ENCODE measurements at places on chromosomes 1 and 21.
A peak's percentile ranks its signal among the peaks of the same experiment; 100 is the strongest.

- DNase-seq = no peak
Measured at GRCh38 chr1:61740751-61741700, 1.3 kb upstream of the PATJ start.

GRCh38 chr21:25343774-25344545 lies 263.3 kb downstream of the MRPL39 start:
- DNase-seq = no peak

- DNase-seq = no peak
Measured at GRCh38 chr1:224852901-224853568, 76.4 kb upstream of the DNAH14 start.

GRCh38 chr1:235972311-235972689 lies 92.6 kb downstream of the NID1 start:
- no peak for DNase-seq

GRCh38 chr21:21064353-21064752 lies 66.1 kb downstream of the NCAM2 start:
- no peak for DNase-seq

- no peak for DNase-seq
Measured at GRCh38 chr1:6950001-6950765, 164.9 kb downstream of the CAMTA1 start.

DNA sequence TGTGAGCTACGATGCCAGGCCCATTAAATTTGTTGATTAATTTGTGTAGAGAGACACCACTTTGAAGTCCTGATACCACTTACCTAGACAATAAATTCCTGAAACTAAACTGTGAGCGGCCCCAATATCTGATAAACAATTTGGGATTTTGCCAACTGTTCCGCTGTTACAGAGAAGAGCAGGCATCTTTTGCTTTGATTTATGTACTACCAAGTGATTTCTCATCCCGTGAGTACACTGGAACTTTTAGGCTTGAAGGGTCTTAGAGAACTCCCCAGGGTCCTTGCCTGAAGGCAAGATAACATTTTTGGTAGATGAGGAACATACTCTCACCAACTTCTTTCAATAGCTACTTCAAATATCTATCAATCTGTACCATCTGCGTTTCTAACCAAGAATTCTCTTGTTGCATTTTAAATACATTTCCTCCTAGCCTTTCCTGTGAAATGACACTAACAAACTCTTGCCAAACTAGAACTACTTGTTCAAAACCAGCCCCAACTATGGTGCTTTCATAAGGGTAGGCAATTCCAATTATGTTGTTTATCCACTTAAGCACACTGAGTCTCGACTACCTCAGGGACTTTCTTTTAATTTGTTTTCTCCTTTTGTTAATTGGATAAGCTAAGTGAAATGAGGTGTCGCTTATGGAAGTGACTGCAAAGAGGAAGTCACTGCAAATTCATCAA lies 23.2 kb upstream of the SLC30A1 start:
- DNase-seq = no peak

- DNase-seq = no peak
Measured at GRCh38 chr21:34635307-34635706, 20.4 kb upstream of the RCAN1 start.

DNA sequence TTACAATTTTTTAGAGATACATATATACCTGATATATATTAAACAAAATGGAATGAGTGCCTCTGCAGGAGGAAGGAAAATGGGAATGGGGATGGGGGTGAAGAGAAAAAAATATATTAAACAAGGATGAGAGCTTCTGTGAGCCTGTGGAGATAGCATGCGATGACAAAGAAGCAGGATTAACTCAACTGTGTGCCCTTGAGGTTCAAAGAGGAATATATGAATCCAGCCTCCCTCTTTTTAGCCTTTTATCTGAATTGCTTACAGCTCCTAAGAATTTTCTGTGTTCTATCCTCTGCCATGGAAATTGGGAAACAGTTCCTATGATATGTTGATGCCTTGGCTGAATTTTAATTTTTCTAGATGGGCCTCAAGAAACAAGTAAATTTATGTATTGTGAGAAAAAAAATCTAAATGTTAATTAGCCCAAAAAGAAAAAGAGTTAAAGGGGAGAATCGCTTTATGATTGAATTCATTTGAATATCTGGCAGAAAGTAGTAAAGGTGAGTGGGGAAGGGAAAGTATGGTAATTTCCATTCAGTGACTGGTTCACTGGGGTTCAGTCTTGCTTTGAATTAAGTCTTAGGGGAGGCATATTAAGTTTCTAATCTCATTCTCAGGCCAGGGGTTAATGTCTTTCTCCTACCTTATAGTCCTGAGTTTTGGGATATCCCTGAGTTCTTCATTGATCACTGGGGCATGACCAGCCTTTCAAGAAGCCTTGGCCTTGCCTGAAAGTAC lies 106.3 kb upstream of the HMCN1 start:
- no peak for DNase-seq

- no peak for DNase-seq
Measured at GRCh38 chr1:151147132-151147503, 687 bp upstream of the SEMA6C start.

DNA sequence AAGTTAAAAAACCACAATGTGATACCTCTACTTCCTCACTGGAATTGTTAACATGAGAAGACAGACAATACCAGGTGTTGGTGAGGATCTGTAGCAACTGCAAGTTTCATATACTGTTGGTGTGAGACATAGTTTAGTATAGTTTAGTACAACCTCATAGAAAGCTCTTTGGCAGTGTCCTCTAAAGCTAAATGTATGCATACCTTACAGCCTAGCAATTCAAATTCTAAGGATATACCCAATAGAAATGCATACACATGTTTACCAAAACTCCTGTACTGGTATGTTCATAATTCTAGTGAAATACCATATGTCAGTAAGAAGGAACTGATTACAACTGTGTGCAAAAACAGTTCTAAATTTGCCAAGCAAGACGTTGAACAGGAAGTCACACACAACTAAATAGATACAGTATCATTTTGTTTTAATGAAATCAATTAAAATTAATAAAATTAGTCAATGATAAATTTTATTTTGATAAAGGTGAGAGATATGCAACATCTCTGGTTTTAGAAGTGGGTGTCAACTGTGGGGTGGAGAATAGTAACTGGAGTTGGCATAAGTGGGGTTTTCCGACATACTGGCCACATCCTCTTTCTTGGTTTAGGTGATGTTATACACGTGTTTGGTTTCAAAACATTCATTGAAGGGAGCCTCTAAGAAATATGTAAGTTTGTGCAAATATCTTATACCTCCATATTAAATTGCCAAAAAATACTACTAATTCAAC lies 450.7 kb downstream of the PTPRC start:
- peak; percentile 53 for DNase-seq

GRCh38 chr21:31158789-31159581 lies 120.7 kb upstream of the KRTAP19-8 start:
- DNase-seq = peak; percentile 54

- no peak for DNase-seq
Measured at GRCh38 chr1:89762386-89762778, 58.5 kb upstream of the LRRC8D start.

GRCh38 chr21:35077975-35078374 lies 28.9 kb upstream of the RUNX1 start:
- no peak for DNase-seq

DNA sequence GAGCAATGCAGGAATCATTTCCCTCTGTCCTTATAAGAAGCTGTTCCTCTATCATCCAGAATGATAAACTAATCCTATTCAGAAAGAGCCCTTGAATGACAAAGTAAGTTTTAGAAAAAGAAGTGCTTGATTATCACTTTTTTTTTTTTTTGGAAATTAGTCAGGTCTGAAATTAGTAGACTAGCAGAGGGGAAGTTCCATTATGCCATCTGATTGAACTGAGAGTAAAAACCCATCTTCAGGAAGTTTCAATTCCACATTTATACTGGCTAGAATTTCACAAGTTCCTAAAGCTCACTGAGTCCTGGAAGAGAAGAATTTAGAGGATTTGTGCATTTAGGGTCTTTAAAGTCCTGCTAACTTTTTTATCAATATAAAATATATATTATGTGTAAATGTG lies 128.8 kb upstream of the COA6 start:
- DNase-seq = no peak

DNA sequence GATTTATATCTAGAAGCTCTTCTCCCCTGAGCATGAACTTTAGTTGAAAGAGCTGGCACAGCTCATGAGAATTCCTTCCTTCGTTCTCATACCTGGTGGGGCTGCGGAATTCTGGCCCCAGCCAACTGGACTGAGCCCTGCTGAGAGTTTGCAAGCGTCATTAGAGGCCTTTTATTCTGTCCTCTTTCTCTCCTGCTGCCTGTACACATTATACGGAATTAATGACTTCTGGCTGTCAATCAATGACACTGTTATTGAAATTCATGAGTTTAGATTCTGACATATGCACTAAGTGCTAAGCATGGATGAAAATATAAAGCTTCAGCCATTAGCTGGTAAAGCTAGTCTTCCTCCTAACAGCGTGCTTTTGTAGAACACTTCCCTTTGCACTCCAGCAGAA lies 27.5 kb downstream of the KAZN start:
- no peak for DNase-seq

DNA sequence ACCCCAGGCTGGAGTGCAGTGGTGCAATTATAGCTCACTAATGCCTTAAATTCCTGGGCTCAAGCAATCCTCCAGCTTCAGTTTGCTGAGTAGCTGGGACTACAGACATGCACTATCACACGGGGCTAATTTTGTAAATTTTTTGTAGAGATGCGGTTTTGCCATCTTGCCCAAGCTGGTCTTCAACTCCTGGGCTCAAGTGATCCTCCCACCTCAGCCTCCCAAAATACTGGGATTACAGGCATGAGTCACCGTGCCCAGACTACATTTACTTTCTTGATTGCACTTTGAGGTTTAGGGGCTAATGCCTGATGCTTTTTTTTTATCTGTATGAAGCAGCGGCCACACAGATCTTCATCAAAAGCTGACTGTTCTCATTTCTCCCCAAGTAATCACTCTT lies 124.6 kb downstream of the KIF26B start:
- DNase-seq = no peak

- peak; percentile 26 for DNase-seq
Measured at GRCh38 chr1:58768971-58769808, 14.7 kb downstream of the JUN start.

DNA sequence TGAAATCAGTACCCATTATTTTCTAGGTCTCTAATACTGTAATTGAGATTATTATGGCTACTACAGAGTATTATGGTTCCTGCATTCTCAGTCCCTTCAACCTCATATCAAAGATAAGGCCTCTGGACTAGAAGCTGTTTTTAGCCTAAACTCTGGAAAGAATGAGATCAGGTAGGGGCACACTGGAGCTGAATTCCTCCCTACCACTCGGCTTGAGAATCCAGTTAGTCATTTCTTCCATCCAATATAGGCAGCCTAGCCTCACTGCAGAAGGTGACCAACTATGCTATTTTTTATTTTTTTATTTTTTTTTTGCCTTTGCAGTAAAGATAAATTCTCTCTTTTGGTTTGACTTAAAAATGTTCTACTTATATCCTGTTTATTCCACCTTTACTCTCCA lies 8.0 kb upstream of the HAX1 start:
- DNase-seq = no peak

- no peak for DNase-seq
Measured at GRCh38 chr1:99281105-99281504, 16.8 kb downstream of the PLPPR4 start.

GRCh38 chr1:205563927-205564441 lies 59.5 kb downstream of the CDK18 start:
- no peak for DNase-seq

GRCh38 chr1:3058263-3059030 lies 10.6 kb upstream of the PRDM16 start:
- no peak for DNase-seq

DNA sequence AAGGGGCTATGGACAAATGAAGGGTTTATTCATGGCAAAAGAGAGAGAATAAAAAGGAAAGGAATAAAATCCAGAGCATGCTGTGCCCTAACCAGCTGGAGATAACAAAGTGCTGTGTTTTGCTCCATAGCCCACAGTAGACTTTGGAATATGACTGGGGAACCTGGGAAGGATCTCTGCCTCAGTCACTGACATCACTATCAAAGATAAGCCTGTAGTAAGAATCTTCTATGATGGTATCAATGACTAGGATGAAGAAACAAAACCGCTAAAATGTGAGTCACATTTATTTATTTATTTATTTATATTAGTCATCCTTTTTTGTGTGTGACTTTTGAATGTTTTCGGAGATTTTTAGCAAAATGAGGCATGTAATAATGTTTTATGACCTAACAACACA lies 56.3 kb downstream of the NVL start:
- no peak for DNase-seq

GRCh38 chr1:152071123-152071522 lies 17.7 kb downstream of the TCHHL1 start:
- DNase-seq = no peak

GRCh38 chr1:214567481-214567980 lies 16.1 kb upstream of the PTPN14 start:
- no peak for DNase-seq

DNA sequence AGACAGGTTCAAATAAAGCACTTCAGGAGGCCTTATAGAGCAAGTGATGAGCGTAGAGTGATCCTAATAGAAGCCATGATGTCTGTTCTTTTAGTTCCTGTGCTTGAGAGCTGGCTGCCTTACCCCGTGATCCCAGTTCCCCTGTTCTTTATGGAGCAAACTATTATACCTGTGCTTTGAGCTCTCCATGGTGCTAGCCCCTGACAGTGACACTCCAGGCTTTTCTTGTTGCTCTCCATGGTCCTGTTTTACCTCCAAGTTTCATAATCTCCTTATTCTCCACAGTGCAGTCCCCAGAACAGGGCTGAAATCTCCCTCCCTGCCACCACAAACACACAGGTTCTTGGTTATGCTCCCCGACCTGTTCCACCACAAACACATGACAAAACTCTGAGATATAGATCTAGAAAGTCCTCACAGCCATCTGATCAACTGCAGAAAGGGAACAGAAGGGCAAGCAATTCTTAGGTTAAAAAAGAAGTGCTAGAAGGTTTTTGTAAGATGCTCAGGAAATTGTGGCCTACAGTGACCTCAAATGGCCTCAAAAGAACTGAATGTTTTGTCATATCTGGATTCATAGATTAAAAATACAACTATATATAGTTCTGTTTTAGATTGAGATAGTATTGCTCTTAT lies 6.0 kb downstream of the CADM3 start:
- no peak for DNase-seq

GRCh38 chr1:116377541-116378529 lies 4.8 kb downstream of the ATP1A1 start:
- DNase-seq = peak; percentile 77

GRCh38 chr1:182141040-182141439 lies 79.5 kb upstream of the ZNF648 start:
- DNase-seq = no peak

DNA sequence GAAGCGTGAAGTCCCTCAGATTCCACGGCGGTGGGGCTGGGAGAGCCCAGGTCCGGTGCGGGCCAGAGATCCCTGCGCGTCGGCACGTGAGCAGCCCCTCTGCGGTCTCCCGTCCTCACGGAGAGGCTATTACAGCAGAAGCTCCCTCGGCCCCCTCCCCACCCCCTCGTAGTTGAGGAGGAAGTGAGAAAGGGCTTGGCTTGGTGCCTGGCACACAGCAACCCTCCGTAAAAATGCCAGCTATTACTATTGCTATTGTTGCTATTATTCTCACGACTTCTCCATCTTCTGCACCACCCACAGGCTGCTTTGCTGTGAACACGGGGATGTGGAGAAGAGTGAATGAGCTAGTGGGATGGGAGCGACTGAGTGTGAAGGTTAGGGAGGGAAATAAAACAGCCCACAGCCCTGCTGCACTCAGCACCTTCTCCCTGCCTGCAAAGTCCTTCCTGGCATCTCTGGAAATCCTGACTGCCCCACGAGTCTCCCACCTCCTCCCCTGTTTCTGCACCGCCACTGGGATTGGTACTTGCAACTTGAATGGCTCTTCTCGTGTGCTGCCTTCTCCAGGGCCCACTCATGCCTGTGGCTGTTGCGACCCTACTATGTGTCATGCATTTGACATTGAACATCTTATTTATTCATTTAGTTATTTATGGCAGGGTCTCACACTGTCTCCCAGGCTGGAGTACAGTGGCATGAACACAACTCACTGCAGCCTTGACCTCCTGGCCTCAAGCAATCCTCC lies 26.6 kb downstream of the ZBTB18 start:
- no peak for DNase-seq
